ENCODE measurements at places on chromosomes 5 and 9. TPM values are rescaled to one million over a fixed set of nuclear protein-coding genes. Genes with fewer than 3 reads are reported as not detected.

DNA sequence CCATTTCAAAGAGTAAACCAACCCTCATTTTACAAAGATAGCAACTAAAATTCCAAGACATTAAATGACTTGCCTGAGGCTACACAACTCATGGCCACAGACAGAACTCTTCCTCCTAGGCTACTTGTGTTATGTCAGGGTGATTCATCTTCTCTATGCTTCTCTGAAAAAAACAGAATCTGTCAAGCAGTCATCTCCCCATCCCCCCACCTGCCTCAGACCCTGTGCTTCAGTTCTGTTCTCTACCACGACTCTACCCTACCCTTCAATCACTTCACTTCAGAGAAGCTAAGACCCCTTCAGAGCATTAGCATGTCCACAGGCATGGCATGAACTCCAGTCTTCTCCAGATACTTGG is 277.7 kb upstream of the PTGER4 start:
- DNase-seq, result no peak

The SEMA4D gene
- total RNA-seq, result 0.88 TPM

- no peak for DNase-seq
Observed at GRCh38 chr5:169421677-169422076, 120.7 kb upstream of the SLIT3 start.

DNA sequence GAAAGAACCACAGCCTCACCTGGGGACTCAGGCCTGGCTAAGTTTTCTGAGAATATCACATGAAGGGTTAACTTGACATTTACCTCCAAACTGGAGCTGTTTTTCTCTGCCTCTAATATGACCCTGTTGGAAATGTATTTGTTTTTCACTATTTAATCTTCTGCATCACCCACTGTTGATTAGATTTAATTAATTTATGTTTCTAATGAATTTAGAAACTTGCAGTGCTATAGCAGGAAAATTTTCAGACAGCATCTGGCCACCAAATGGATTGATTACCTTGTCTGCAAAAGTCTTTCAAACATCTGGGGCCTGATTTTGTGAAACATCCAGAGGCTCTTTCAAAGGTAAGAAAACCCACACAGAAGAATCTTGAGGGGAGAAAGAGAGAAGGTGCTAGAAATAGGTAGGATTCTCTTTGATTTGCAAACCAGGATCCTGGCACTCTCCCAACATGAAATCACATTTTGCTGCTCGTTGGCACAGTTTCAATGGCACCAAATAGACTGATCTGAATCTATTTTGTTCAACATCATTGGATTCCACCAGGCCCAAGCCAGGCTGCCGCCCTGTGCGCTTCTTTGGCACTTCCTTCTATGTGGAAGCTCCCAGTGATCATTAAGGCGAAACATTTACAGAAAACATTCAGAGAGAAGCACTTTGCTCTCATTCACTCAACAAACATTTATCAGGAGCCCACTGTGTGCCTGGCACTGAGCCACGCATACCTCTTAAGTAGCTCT is 157.3 kb downstream of the PPP2R2B start:
- no peak for DNase-seq

GRCh38 chr5:660491-661030 is 32.6 kb downstream of the TPPP start:
- DNase-seq, result no peak

DNA sequence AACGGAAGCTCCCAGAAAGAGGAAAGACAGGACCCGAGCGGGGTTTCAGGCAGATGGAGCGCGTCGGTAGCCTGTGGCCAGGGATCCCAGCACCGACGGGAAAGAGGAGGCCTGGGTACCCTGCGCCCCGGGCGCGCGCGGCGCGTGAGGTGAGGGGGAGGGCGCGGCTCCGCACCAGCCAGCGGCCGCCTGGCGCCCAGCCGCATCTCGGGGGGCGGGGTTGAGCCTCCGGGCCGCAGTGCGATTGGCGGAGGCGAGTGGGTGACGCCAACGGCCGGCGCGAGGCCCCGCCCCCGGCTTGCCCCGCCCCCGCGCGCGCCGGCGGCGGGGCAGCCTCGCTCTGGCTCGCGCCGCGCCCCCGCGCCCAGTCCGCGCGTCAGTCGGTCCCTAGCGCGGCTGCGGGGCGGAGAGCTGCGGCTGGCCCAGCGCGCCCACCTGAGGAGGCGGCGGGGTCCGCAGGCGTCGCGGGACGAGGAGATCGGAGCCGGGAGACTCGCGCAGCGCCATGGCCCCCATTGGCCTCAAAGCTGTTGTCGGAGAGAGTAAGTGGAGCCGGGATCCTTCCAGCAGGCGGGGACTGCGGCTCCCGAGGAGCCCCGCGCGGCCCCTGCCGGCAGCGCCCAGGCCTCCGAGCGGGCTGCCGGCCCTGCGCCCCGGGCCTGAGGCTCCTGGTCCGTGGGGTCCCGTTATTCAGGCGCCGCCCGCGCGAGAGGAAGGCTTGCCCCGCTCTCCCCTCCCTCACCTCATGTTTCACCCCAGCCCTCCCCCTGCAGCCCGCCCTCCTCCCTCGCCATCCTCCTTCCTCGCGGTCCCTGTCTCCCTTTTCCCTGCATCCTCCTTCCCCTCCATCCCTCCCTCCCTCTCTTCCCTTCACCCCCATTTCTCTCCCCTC is at the start of gene STXBP1:
Gene STXBP1 (plus strand): TSS at position 379 of the 892 bp plus-strand sequence. CDS start 127 bp downstream, at position 506.
- peak; percentile 100 for DNase-seq

The RORB gene
- total RNA-seq, result 0.36 TPM

GRCh38 chr5:40669606-40670390 is 9.9 kb upstream of the PTGER4 start:
- DNase-seq, result no peak

DNA sequence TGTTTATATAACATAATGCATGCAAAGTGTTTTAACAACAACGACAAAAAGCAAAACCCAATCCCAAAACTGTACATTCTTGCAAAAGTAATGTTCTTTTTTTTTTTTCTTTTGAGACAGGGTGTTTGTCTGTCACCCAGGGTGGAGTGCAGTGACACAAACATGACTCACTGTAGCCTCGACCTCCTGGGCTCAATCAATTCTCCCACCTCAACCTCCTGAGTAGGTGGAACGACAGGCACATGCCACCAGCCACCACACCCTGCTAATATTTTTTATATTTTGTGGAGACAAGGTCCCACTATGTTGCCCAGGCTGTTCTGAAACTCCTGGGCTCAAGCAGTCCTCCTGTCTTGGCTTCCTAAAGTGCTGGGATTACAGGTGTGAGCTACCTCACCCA is 13.6 kb upstream of the HAVCR1 start:
- DNase-seq, result no peak

DNA sequence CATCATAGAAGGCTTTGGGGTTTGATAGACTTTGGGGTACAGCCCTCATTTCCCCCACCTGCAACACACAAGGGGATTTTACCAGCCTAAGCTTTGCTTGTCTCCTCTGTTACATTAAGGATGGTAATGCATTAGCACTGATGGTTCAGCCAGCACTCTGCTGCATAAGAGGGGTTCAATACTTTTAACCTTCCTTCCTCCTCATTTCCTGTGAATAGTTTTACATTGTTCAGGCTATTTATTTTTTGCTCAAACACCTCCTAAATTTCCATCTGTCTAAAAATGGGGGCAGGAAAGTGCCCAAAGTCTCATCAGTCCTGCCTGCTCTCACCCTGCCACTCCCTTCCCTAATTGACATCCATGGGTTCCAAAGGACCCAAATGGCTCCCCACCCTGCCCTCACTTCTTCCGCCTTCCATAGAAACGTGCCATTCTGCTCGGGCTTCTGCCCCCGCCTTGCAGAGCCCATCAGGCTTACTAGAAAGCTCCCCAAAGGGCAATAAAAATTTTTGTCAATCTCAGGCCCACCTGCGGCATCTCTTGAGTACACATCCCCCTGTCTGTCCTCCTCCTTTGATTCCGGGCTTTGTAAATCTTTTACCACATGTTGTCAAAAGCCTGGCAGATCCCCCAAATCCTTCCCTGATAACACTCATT is 239.5 kb upstream of the SLC24A2 start:
- no peak for DNase-seq

DNA sequence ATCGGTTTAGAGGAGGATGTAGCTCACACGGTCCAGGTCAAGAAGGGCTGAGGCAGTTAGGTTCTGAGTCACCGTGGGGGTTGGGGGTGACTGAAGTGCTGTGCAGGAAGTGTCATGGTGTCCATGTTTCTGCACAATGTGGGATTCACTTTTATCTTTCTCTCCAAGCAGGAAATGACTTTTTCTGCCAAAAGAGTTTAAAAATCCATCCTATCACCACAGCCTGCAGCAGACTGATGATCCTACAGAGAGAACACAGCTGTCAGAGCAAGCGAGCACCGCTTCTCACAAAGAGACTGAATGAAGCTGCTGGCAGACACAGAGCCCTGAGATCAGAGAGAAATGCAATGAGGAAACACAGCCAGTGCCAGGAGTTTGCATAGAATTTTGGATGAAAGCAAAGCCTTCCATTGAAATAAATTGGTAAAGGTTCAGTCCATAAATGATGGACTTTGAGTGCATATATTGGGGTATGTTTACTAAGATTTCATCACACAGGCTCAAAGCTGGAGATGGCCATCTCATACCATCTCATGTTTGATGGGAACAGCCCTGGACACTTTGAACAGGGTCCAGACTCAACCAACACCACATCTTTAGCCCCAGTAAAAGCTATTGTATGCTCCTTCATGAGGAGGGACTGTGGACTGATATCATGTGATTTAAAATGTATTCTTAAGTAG is 213.9 kb upstream of the FBXL7 start:
- DNase-seq, result no peak

GRCh38 chr5:14235872-14236271 is 92.7 kb downstream of the TRIO start:
- DNase-seq, result no peak

GRCh38 chr9:71721855-71722254 is 46.5 kb downstream of the CEMIP2 start:
- DNase-seq, result no peak

- peak; percentile 74 for DNase-seq
Observed at GRCh38 chr9:129038109-129038852, 1.9 kb downstream of the MIGA2 start.

DNA sequence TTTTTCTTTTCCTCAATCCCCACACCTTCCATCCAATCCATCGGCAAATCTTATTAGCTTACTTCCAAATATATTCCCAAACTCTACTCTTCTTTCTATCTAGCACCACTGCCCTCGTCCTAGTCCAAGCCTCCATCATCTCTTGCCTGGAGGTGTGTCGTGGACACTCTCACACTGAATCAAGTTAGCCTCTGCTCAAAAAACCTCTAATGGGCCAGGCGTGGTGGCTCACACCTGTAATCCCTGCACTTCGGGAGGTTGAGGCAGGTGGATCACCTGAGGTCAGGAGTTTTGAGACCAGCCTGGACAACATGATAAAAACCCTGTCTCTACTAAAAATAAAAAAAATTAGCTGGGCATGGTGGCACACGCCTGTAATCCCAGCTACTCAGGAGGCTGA is 46.2 kb downstream of the PFDN1 start:
- no peak for DNase-seq

GRCh38 chr5:132394667-132395259 is 25.3 kb downstream of the SLC22A5 start:
- no peak for DNase-seq

GRCh38 chr9:95450171-95451064 is 66.4 kb downstream of the PTCH1 start:
- no peak for DNase-seq

DNA sequence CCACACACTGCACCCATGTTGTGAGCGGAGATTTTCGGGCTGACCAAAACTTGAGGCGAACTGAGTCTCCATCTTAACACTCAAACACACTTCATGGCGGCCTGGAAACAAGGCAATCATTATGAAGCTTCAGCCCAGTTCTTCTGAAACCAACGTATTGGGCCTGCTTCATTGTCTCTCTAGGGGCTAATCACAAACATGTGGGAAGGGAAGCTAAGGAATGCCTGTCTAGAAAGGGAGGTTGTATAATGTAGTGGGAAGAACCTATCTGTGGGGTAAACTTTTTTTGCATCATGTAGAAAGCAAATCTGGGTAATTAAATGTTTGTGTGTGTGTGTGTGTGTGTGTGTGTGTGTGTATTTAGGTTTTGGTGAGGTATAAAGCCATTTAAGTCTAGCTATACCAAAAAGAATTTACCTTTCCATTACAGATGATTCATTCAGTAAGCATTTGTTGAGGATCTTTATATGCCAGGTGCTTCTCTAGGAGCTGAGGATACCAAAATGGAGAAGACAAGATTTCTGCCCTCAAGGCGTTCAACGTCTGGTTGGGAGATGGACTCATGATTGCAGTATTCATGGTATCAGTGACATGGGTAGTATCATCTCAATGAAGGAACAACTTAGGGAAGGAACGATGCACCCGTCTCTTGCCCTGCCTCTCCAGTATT is 29.4 kb downstream of the SLC1A3 start:
- no peak for DNase-seq

DNA sequence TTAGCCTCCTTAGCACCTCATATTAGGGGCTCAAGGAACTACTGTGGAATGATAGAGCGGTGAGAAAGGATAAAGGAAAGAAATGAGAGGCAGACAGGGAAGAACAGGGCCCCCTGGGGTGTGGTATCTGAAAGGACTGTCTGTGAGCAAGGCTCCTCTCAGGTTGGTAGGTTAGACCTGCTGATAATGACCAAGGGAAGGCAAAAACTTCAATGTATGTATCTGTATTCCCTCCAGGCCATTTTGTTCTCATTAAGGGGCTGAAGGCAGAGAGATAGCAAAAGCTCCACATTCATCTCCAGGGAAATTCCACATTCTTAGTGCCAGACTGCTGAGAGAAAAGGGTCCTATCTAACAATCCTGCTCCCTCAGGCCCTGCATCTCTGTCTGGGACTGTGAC is 28.6 kb downstream of the TRIM32 start:
- DNase-seq, result no peak

The SLC4A9 gene
- total RNA-seq, result not detected

GRCh38 chr5:142364251-142365145 is 39.7 kb upstream of the SPRY4 start:
- DNase-seq, result no peak

The COL15A1 gene
- 8.0 TPM for total RNA-seq

- peak; percentile 93 for DNase-seq
Observed at GRCh38 chr5:5270958-5271785, 131.0 kb downstream of the ADAMTS16 start.

DNA sequence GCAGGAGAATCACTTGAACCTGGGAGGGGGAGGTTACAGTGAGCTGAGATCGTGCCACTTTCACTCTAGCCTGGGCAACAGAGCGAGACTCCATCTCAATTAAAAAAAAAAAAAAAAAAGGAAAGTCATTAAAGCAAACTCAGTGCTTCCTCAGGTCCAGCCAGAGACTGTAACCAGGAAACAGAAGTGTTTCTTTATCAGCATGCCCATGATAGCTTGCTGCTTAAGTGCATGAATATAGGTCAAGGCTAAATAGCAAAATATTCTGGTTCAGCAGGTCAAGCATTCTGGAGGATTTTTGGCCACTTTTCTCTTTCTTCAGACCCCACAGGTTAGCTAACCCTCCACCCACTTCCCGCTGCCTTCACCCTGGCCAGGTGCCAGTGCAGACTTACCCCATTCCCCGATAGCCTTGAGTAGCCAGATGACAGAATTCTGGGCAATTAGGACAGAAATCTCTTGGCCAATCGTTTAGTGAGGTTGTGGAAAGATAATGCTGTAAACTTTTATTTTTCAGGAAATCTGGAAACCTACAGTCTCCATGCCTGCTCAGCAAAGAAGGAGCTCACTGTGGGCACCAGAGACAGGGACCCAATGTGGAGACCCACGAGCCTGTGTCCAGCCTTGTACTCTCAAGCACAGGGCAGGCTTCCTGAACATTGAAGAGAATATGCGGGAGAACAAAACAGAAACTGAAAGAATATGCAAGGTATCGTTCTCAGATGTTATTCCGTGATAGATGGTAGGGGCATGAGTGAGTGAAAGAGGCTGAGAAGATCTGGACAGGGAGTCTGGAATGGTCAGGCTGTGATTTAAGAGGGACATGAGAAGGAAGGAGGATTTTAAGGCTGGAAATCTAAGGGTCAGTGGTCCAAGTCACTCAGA is 4.2 kb upstream of the UGT3A2 start:
- no peak for DNase-seq

The CCL27 gene
- 0.36 TPM for total RNA-seq

- no peak for DNase-seq
Observed at GRCh38 chr9:38106488-38106887, 37.5 kb upstream of the SHB start.
